ENCODE measurements at places on chromosomes 2 and 18. TPM values are rescaled to one million over a fixed set of nuclear protein-coding genes. Genes with fewer than 3 reads are reported as not detected.

Gene SRD5A2
- total RNA-seq, result not detected

Gene SALL3
- total RNA-seq, result not detected

Gene ANKAR
- 6.5 TPM for total RNA-seq

Gene LRP2
- not detected for total RNA-seq

Gene ALPP
- total RNA-seq, result not detected

Gene SCN7A
- 0.14 TPM for total RNA-seq

Gene RNF181
- total RNA-seq, result 290 TPM

Gene GALR1
- not detected for total RNA-seq

Gene CNGA3
- not detected for total RNA-seq

Gene OTOS
- total RNA-seq, result not detected

Gene RESP18
- total RNA-seq, result not detected

Gene EFHD1
- total RNA-seq, result not detected

Gene GPR45
- not detected for total RNA-seq

Gene POMC
- 0.57 TPM for total RNA-seq

Gene ANKRD23
- 1.00 TPM for total RNA-seq

Gene CCL20
- total RNA-seq, result 0.28 TPM

Gene FBLN7
- 0.57 TPM for total RNA-seq

Gene MC5R
- total RNA-seq, result not detected

Gene BOLA3
- 21.0 TPM for total RNA-seq

Gene ANKRD30BL
- not detected for total RNA-seq

Gene ACVR1C
- under 0.01 TPM for total RNA-seq

All from smooth muscle cell of bladder (primary cell).